ENCODE measurements at places on chromosomes 5 and 9.
A peak's percentile ranks its signal among the peaks of the same experiment; 100 is the strongest.

- no peaks in the 10 kb centered on the region for H3K36me3 ChIP-seq
- H3K27me3 ChIP-seq = peaks cover 4% of the 10 kb centered on the region
- no peak overlapping the region for H3K4me3 ChIP-seq
- H3K27ac ChIP-seq = no peak overlapping the region
- H3K4me1 ChIP-seq = no peaks in the 10 kb centered on the region
- DNase-seq = no peak
Measured at GRCh38 chr5:147223343-147223742, 11.5 kb upstream of the STK32A start.

GRCh38 chr5:57956636-57957035, 474.0 kb upstream of the ACTBL2 start:
- H3K27ac ChIP-seq = no peak overlapping the region
- no peaks in the 10 kb centered on the region for H3K27me3 ChIP-seq
- no peaks in the 10 kb centered on the region for H3K36me3 ChIP-seq
- no peak overlapping the region for H3K4me3 ChIP-seq
- DNase-seq = no peak

DNA sequence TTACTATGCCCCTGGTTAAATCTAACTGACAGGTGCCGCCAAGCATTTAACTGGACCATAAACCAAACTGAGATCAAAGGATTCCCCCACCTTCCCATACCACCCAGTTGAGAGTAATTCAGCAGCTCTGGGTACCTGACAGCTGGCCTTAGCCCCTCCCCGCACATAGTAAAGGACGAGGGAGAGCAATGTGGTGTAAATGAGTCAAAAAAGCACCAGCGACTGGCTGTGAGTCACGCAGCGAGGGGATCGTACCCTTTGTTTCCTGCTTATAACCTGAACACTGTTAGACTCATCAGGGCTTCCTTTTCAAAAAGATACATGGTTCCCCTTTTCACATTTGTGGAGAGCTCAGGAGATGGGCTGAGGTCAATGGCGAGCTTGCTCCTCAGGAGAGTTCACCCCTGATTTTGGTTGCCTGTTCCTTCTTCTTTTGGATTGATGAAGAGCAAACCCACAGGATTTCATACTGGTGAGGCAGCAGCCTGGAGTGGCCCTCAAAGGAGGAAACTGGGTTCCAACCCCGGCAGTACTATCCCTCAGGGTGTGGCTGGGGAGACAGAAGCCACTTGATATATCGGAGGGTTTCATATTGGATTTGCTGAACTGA, 71.5 kb downstream of the ANKRD33B start:
- no peaks in the 10 kb centered on the region for H3K27me3 ChIP-seq
- no peak for DNase-seq
- peaks cover 15% of the 10 kb centered on the region for H3K4me1 ChIP-seq
- peak overlapping the region; percentile 52 for H3K27ac ChIP-seq

GRCh38 chr5:59021837-59022514, 439.1 kb downstream of the RAB3C start:
- H3K36me3 ChIP-seq = no peaks in the 10 kb centered on the region
- no peak overlapping the region for H3K27ac ChIP-seq
- no peaks in the 10 kb centered on the region for H3K27me3 ChIP-seq
- peaks cover 7% of the 10 kb centered on the region for H3K4me1 ChIP-seq

DNA sequence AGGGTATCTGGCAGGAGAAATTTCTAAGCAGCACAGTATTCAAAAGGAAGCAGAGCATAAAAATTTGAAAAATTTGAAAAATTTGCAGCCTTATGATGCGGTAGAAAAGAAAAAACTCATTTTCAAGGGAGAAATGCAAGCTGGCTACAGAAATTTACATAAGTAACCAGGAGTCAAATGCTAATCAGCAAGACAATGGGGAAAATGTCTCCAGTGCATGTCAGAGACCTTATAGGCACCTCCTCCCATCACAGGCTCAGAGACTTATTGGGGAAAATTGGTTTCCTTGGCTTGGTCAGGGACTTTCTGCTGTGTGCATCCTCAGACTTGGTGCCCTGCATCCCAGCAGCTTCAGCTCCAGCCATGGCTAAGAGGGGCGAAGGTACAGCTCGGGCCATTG, 35.8 kb downstream of the IZUMO3 start:
- DNase-seq = no peak
- H3K4me1 ChIP-seq = peaks cover 18% of the 10 kb centered on the region
- no peaks in the 10 kb centered on the region for H3K27me3 ChIP-seq
- H3K36me3 ChIP-seq = no peaks in the 10 kb centered on the region
- H3K27ac ChIP-seq = no peak overlapping the region
- no peak overlapping the region for H3K4me3 ChIP-seq

DNA sequence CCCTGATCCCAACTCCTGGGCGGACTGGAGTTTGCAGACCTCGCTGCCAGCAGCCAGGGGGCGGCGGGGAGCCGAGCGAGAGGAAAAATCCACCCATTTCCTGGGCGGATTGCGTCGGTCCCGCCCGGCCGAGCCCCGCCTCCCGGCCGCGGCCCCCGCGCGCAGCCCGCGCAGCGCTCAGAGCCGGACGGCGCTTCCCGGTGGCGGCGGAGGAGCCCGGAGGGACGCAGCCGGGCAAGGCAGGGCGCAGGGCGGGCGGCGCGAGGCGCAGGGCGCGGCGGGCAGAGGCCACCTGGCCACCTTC, at the start of gene OLFM1:
Gene OLFM1 (plus strand): TSS at position 180 of the 304 bp plus-strand sequence. CDS start 322 bp downstream, outside the sequence.
- no peaks in the 10 kb centered on the region for H3K36me3 ChIP-seq
- DNase-seq = no peak
- H3K4me1 ChIP-seq = no peaks in the 10 kb centered on the region
- H3K27me3 ChIP-seq = peaks cover 77% of the 10 kb centered on the region
- H3K27ac ChIP-seq = no peak within 1 kb of the TSS

- H3K36me3 ChIP-seq = no peaks in the 10 kb centered on the region
- H3K4me3 ChIP-seq = no peak overlapping the region
- no peaks in the 10 kb centered on the region for H3K4me1 ChIP-seq
- H3K27ac ChIP-seq = no peak overlapping the region
Measured at GRCh38 chr5:91206734-91207133, 176.4 kb downstream of the ARRDC3 start.

DNA sequence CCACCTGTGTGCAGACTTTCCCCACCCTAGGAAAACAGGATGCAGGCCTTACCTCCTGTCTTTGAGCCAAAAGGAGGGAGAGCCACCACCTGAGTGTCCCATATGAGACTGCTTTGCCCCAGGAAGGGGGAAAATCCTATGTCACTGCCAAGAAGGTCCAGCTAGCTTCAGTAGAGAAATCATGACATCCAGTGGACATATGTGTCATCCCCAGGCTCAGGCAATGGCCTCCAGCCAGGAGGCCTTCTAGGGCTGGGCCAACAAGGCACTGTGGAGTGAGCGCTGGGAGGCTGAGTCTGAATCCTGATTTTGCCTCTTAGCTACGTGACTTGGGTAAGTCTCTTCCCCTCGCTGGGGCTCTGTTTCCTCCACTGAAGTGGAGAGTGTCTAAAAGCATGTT, 60.2 kb downstream of the SMIM23 start:
- no peaks in the 10 kb centered on the region for H3K36me3 ChIP-seq
- no peaks in the 10 kb centered on the region for H3K4me1 ChIP-seq
- no peaks in the 10 kb centered on the region for H3K27me3 ChIP-seq
- no peak for DNase-seq

DNA sequence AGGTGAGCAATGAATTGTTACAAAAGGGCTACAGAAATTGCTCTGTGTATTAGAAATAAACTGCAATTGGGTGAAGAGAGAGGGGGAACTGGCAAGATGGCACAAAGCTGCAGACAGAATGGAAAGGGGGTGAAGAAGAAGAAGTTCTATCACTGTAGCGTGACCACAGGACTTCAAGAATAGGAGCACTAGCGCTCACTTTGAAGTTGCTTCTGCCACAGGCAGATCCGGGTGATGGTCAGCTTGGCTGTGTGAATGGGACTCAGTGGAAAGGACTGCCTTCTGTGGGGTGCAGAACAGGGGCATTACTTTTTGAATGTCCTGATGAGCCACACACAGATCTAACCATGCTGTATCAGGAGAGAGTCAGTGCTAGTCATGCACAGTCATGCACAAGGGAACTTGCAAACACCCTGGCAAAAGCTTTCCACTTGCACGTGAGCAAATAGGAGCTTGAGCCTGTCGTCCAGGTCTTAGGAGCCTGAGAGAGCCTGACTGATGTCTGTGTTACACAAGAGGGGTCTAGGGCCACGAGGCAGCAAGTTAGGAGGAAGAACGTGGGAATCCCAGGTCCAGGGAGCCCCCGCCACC, 16.3 kb downstream of the IL5 start:
- H3K4me1 ChIP-seq = no peaks in the 10 kb centered on the region
- no peak overlapping the region for H3K4me3 ChIP-seq
- no peaks in the 10 kb centered on the region for H3K36me3 ChIP-seq
